Osteoblast (primary cell): ENCODE measurements at places on chromosomes 12 and 14. TPM values are rescaled to one million over a fixed set of nuclear protein-coding genes. Genes with fewer than 3 reads are reported as not detected.

FICD gene
- 5.4 and 7.7 TPM in 2 replicates for total RNA-seq

DNA sequence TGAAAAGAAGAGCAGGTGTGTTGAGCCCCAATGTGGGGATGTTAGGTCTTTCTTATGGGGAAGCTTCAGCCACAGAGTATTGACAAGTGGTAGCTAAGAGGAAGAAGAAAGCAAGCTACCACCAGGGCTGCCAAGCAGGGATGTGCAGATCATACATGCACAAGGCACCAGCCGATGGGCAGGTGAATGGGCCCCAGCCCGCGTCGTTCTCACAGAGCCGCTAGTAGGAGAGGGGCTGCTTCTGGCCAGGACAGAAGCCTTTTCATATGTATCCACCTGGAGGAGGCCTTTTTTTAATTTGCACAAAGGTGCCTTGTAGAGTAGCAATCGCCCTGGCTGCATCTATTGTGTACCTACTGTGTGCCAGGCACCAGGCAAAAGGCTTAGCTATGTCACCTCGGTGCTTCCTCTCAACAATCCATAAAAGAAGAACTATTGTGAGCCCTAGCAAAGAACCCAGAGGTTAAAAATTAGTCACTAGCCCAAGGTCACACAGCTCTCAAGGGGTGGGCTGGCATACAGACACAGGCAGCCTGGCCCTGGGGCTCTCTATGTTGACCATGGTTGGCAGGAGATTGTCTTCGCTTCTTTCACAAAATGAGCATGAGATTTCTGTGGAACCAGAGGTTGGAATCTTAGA is 8.2 kb downstream of the NUAK1 start:
- H3K27ac ChIP-seq, result no peak overlapping the region
- no peak for DNase-seq
- no peak overlapping the region for H3K4me3 ChIP-seq

DNA sequence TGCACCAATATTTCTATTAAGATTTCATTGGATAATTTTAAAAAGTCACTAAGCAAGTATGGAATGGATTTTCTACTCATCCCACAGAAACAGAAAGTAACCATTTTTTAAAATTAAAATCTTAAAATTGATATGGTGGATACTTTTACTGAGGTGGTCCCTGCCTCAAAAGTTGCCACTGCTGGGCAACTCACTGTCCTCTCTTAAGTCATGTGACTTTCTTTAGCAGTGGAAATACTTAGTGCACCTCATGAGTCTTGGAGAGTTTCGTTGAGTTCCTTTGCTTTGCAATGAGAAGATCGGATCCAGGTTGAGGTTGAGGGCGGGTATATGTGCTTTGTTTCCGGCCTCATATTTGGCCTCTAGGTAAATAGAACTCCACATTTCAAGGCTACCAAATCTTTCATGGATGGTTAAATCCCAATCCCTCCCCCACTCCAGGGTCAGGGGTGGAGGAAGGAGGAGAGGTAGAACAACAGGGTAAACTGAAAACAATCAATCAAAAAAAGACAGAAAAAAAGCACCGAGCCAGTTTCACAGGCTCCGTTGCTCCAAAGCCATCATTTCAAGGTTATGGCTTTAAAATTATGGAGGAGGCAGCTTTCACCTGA is 39.5 kb upstream of the DUSP6 start:
- DNase-seq, result no peak
- no peak overlapping the region for H3K4me3 ChIP-seq
- H3K4me1 ChIP-seq, result peaks cover 23% of the 10 kb centered on the region
- no peaks in the 10 kb centered on the region for H3K36me3 ChIP-seq

DNA sequence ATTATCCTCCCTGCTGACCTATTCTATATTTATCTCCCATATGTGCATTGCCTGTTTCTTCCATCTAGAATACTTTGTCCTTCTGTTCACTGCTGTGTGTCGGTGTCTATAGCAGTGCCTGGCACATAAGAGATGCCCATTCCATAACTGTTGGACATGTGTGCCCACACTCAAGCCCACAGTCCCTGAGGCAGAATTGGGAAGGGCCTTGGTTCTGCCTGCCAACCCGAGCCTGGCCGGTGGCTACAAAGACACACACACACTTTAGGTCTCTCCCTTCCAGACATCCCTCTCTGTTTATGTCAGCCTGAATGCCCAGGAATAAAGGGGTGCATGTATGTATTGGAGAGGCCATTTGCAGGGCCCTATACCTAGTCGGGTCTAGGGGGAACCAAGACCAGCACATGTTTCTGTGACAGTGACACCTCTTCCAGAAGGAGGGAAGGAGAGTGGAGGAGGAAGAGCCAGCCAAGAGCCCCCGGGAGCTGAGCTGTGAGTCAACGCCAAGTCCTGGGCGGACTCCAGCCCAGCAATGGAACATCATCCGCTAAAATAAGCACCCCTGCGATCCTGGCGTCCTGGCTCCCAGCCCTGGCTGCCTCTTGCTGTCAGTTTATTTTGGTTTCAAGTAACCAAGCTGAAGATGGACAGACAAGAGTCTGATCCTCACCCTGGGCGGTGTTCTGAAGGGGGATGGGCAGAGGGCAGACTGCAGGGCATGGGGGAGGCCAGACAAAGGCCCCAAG is 4.3 kb upstream of the ASB2 start:
- DNase-seq, result peak; percentile 98
- H3K4me3 ChIP-seq, result no peak overlapping the region
- peaks cover 30% of the 10 kb centered on the region for H3K4me1 ChIP-seq
- no peak overlapping the region for H3K27ac ChIP-seq

- no peaks in the 10 kb centered on the region for H3K27me3 ChIP-seq
- no peak for DNase-seq
- H3K4me3 ChIP-seq, result no peak overlapping the region
- H3K36me3 ChIP-seq, result no peaks in the 10 kb centered on the region
- H3K4me1 ChIP-seq, result peaks cover 13% of the 10 kb centered on the region
These were observed 9.5 kb downstream of the GPR19 start for GRCh38 chr12:12686472-12686871.

- peak overlapping the region; percentile 91 for H3K27ac ChIP-seq
- H3K4me1 ChIP-seq, result peaks cover 46% of the 10 kb centered on the region
- H3K27me3 ChIP-seq, result no peaks in the 10 kb centered on the region
- DNase-seq, result peak; percentile 58
These were observed 191.3 kb upstream of the AMIGO2 start for GRCh38 chr12:47270782-47271664.

DNA sequence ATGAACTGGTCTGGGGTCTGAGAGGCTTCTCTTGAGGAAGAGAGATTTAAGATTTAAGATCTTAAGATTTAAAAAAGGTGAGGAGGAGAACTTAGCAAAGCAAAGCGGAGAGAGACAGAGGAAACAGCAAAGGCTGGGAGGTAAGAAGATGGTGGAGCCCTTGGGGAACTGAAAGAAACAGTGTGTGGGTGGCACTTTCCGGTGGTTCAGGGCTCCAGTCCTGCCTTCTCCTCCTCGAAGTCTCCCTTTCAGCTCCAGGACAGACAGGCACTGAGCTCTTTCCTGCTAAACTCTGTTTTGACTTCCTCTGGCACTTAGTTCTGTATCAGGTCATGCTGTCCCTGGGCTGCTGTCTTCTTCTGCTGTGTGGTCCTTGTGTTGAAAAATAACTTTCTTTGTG is 298.7 kb upstream of the SRRM4 start:
- no peak overlapping the region for H3K4me3 ChIP-seq
- no peak overlapping the region for H3K27ac ChIP-seq
- H3K36me3 ChIP-seq, result no peaks in the 10 kb centered on the region
- DNase-seq, result no peak
- no peaks in the 10 kb centered on the region for H3K4me1 ChIP-seq

GRCh38 chr14:66539034-66539433 is 31.1 kb downstream of the GPHN start:
- no peaks in the 10 kb centered on the region for H3K36me3 ChIP-seq
- no peaks in the 10 kb centered on the region for H3K4me1 ChIP-seq
- no peaks in the 10 kb centered on the region for H3K27me3 ChIP-seq
- no peak overlapping the region for H3K4me3 ChIP-seq

GRCh38 chr12:120397824-120398540 is 29.0 kb upstream of the MSI1 start:
- H3K27me3 ChIP-seq, result peaks cover 34% of the 10 kb centered on the region
- H3K27ac ChIP-seq, result no peak overlapping the region
- no peak for DNase-seq
- H3K36me3 ChIP-seq, result no peaks in the 10 kb centered on the region

DNA sequence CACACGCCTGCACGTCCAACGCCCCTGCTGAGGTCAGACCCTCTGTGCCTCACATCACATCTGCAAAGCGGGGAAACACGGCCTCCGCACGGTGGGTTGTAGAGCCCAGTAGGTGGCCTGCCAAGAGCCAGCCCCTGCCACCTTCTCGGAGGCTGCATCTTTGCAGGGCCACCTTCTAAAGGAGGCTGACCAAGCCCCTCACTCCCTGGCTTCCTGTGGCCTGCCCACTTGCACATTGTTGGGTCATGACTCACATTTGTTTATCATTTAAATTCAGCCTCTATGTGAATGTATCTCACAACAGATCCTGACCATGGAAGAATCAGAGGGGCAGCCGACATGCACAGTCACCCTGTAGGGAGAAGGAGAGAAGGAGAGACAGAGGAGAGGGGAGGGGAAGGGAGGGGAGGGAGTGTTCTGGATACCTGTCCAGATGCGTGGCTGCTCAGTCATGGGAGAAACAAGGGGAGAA is 319.5 kb upstream of the DIO3 start:
- H3K4me1 ChIP-seq, result no peaks in the 10 kb centered on the region
- H3K4me3 ChIP-seq, result no peak overlapping the region

DNA sequence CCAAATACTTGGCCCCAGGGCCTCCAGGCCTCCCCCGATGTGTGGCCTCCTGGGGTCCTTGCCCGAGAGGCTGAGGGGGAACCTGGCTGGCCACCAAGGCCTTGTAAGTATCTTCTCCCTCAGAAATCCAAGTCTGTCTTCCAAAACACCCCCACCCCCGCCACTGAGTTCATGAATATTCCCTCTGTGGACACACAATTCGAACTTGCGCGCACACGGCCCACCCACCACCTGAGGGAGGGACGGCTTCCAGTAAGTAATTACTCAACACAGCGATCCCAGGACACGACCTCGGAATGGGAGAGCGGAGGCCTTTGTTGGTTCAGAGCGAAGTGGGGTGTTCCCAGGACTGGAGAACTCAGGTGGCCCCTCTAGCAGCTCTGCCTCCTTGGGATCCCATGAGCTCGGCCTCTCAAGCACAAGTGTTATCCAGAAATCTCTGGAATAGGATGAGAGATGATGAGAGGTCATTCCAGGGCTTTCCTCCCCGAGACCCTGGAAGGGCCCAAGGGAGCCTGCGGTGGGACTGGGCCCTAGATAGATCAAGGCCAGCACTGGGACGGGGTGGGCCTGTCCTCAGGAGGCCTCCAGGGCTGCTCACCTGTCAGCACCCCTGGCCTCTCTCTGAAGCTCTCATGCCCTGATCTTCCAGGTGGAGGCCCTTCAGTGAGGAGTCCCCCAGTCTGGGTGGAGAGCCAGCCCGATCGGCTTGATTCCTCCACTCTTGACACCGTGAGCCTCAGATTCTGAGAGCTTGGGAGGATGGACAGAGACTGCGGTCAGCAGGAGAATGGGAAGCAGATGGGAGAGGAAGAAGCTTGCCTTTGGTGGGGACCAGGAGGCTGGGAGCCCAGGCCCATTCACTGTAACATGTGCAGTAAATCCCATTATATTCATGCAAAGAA is 219.0 kb upstream of the RTL1 start:
- H3K27ac ChIP-seq, result no peak overlapping the region
- H3K4me3 ChIP-seq, result no peak overlapping the region
- DNase-seq, result peak; percentile 48

GRCh38 chr14:89477391-89477790 is 60.4 kb upstream of the FOXN3 start:
- no peak overlapping the region for H3K4me3 ChIP-seq
- peak; percentile 74 for DNase-seq
- peaks cover 7% of the 10 kb centered on the region for H3K4me1 ChIP-seq
- H3K36me3 ChIP-seq, result no peaks in the 10 kb centered on the region

- no peak for DNase-seq
- H3K4me3 ChIP-seq, result no peak overlapping the region
- no peaks in the 10 kb centered on the region for H3K36me3 ChIP-seq
- H3K27ac ChIP-seq, result no peak overlapping the region
- no peaks in the 10 kb centered on the region for H3K4me1 ChIP-seq
These were observed 506 bp upstream of the OR10P1 start for GRCh38 chr12:55636116-55636655.

MGAT4C gene
- under 0.01 TPM in 1 of 2 replicates, not detected in the other for total RNA-seq

GRCh38 chr14:29528889-29529288 is 398.8 kb downstream of the PRKD1 start:
- H3K36me3 ChIP-seq, result no peaks in the 10 kb centered on the region
- H3K27me3 ChIP-seq, result peaks cover 13% of the 10 kb centered on the region
- H3K4me1 ChIP-seq, result no peaks in the 10 kb centered on the region
- no peak overlapping the region for H3K27ac ChIP-seq
- H3K4me3 ChIP-seq, result no peak overlapping the region

CCDC175 gene
- total RNA-seq, result not detected in 2 replicates

DNA sequence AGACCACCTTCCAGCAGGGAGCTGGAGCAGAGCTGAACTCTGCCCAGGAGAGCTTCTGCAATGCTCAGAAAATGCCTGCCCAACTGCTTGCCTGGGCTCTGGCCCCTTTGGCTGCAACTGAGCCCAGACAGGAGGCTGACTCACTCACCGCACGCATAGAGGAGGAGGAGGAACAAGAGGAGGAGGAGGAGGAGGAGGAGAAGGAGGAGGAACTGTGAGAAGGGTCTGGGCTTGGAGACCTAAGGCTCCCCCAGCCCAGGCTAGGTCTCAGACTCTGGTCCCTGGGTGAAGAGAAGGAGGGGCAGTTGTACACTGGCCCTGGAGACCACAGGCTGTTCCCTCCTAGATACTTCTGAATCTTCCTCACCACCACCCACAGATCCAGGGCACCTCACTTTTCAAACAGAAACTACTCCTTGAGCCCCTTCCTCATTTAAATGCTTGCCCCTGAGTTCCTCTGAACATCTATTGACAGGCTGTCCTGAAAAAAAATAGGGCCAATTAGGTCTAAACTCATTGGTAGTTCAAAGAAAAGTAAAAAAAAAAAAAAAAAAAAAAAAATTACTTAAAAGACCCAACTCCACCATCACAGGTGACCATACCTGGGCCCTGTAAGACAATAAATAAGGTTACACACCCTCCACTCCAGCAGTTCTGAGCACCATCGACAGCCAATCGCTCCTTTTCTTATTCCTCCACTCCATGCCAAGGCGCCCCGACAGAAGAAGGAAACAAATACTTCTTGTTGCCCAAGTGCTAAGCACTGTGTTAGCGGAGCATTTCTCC is 674 bp downstream of the VDR start:
- peaks cover 25% of the 10 kb centered on the region for H3K27me3 ChIP-seq
- H3K4me1 ChIP-seq, result peaks cover 50% of the 10 kb centered on the region
- H3K36me3 ChIP-seq, result no peaks in the 10 kb centered on the region
- H3K4me3 ChIP-seq, result peak overlapping the region; percentile 82
- DNase-seq, result no peak

KSR2 gene
- total RNA-seq, result under 0.01 TPM in 2 replicates
